ENCODE measurements at places on chromosomes 6 and 20.

DNA sequence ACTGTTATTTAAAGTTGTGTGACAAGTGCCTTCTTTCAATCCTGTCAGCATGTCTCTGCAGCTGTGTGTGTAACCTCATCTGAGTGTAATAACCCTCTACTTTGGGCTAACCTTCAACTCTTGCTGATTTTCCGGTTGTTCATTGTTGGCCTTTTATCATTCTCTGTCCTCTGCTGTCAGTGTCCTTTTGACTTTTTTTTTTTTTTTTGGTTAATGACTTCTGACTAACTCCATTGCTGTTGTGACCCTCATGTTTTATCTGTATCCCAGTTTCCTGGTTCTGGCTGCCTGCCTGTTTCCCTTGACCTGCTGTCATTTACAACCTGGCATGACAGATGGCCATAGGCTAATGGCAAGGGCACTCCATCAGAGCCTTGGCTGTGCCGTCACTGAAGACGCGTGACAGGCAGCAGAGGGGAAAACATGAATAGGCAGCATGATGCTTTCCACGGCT lies 145.7 kb upstream of the MAN1A1 start:
- peak; percentile 21 for DNase-seq

DNA sequence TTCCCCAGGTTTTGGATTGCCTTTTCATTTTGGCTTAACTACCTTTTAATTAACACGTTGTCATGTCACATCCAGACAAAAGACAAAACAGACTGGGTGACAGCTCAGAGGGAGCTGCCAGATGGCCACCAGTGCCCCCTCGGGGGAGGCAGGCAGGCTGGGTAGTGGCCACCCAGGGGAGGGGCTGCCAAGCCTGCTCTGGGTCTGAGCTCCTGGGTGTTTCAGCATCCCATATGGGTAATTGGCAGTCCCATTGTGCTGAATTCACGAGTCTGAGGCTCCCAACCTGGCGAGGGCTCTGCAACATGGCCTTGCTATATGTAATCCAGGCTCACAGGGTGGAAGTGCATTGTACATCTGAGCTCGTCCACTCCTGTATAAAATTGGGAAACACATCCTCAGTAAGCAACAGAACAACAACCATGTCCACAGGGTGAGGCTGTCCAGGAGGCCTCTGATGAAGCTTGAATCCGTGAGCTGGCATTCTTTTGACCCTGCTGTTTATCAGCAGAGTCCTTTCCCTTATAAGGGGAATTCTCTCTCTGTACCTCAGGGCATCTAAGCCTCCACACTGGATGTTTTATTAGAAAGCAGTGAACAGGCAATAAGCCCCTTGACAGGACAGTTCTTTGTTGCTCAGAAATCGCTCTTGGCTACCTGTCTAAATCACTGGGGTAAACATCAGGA lies 111.7 kb upstream of the SLC22A23 start:
- no peak for DNase-seq

DNA sequence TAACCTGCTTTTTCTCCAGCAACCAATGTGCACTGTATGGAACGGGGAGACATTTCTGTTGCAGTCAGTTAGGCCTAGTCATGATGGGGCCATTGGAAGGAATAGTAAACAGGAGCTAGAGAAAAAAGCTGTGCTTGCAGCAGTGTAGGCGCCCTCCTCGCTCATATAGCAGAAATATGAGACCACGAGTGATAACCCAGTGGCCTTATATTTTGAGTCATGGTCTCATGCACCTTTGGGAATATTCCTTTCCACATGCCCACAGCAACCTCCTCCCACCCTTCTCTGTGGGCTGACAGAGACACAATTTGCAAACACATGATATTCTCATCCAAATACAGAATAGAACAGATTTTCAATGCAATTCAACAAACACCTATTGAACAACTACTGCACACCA lies 248.9 kb upstream of the CITED2 start:
- DNase-seq: no peak

- DNase-seq: no peak
Measured at GRCh38 chr6:7561153-7561964, 19.9 kb downstream of the DSP start.

DNA sequence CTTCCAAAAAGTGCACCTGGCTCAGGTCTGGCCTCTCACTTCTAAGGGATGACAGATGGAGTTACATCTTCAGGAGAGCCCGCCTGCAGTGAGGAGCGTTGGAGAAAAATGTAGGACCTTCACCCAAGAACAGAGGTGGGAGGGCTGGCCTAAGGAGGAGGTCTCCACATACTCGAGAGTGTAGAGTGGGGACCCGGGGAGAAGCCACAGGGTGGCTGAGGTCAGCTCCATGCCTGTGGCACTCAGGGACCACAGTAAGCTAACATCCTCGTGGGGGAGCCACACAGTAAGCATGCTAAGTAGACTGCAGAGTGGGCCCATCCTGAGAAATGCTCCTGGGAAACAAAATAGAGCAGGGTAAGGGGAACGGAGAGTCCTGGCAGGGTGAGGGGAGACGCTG lies 24.0 kb downstream of the AAR2 start:
- DNase-seq: no peak

DNA sequence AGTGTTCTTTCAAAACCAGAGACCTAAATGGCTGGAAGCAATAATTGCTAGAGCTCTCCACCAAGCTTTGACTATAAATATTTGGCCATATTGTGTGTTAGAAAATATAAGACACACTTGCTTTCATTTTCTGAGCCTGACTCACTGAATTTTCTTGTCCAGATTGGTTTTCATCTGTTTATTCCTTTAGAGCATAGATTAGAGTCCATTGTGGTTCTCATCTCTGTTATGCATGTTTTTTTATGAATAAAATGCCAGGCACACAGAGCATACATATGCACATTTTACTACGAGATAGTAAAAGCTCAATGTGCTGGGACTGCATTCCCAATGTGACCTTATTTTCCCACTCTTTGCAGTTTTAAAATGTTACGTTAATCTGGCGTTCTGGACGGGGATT lies 115.3 kb upstream of the MLIP start:
- DNase-seq: no peak

- DNase-seq: no peak
Measured at GRCh38 chr6:12608874-12609273, 107.7 kb upstream of the PHACTR1 start.

- DNase-seq: no peak
Measured at GRCh38 chr20:14312001-14312400, 25.4 kb downstream of the FLRT3 start.

DNA sequence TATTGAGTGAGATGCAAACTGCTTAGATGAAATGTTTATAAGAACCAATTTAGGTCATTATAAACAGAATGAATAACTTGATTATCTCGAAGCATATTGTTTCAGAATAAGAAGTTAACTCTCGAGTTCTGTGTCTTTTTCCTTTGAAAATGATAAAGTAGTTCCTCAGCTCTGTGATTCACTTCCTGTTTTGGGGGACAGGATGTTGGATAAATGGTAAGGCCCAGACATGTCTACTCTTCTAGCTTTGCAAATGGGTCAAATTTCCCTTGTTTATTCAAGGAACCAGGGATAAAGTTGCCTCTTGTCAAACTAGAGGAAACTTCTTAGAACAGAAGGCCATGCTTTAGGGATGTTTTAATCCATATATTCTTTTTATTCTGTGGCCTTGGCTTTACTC lies 246.9 kb downstream of the SOX4 start:
- no peak for DNase-seq

GRCh38 chr6:47571488-47571887 lies 93.9 kb downstream of the CD2AP start:
- DNase-seq: no peak

DNA sequence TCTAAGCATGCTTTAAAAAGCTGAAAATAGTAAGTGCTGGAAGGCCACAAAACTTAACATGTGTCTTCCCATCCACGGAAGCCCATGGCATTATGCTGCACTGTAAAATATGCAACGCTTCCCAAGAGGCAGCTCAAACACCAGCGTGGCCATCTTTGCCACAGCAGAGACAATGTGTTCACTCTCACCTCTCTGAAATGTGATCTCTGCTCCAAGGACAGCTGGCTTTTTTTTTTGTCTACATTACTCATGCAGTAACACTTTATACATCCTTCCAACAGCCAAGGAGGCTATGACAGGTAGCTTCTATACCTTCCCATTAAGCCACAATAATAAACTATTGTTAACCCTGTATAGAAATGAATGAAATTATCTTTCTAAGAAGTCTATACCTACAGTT lies 49.2 kb downstream of the BLOC1S5 start:
- DNase-seq: no peak

- no peak for DNase-seq
Measured at GRCh38 chr6:139282684-139283083, 9.1 kb downstream of the TXLNB start.

DNA sequence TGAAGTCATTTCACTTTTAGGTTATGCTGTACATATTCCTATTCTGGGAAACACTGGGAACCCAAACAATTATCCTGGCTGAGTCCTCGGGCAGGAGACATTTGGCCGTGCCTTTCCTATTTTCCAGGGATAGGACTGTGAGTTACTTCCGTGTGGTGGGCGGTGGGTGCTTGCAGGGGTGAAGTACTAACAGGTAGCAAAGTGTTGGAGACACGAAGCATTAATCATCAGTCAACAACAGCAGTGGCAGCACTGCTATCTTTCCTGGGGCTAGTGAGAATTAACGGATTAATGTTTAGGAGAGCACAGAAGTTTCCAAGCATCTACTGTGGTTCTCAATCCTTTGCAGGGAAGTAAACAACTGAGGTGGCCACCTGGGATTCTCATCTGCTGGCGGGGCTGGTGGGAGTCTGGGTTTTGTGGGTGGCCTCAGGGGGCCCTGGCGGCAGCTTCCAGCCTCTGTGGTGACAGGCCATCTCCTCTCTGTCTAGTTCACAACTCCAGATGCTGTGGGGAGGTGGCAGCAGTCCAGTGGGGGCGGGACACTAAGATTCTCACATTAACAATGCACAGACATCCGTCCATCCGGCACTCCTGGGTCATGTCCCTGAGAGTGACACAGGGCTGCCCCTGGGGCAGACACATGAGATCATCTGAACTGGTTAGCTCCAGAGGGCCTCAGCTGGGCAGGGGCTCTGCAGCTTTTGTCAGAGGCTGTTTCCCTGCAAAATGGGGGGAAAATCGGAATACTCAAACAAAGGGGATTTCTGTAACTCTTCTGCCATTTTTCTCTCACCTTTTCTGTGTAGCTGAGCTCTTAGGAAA lies 90.9 kb downstream of the GJA10 start:
- DNase-seq: peak; percentile 58

- no peak for DNase-seq
Measured at GRCh38 chr20:7520361-7520760, 419.9 kb downstream of the HAO1 start.

- no peak for DNase-seq
Measured at GRCh38 chr20:51127713-51128112, 104.8 kb upstream of the KCNG1 start.

GRCh38 chr20:61936701-61937131 lies 129.0 kb downstream of the TAF4 start:
- no peak for DNase-seq

DNA sequence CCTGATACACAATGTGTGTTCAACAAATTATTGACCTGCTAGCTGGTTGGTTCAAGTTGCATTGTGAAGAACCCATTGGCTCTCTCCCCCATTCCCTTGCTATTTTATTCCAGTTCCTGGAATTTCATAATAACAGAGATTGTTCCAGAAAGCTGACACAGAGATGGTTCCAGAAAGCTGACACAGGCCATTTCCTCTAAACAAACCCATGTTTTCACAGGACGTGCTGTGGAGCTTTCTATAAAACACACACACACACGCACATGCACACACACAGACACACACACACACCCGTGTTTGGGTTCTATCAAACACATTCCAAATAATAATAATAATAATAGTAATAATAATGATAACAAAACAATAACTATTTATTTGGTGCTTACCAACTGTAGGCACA lies 259.1 kb downstream of the CLIC5 start:
- DNase-seq: no peak
